GM12892 (cell line): ENCODE measurements at places on chromosomes 13 and 19.

DNA sequence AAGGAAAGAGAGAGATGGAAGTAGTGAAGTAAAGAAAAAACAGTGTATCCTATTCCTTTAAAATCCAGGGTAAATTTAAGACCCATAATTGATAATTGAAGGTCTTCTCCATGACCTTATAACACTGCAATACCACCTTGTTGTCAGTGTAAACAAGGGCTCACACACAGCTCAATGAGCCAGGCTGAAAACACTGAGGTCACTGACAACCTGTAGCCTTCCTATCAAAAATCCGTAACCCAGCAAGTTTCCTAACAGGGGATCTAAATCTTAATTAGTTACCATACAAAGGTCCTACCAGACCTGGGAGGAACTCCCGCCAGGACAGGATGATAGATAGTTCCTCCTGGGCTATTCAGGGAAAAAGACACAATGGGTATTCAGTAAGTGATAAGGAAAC, 1677.1 kb downstream of the OLFM4 start:
- no peak for DNase-seq

- no peak for DNase-seq
Measured at GRCh38 chr19:37007587-37008220, 70.5 kb upstream of the ZNF420 start.

- no peak for DNase-seq
Measured at GRCh38 chr13:99009987-99010551, 32.2 kb upstream of the DOCK9 start.

- no peak for DNase-seq
Measured at GRCh38 chr13:34695063-34695462, 247.0 kb upstream of the NBEA start.

DNA sequence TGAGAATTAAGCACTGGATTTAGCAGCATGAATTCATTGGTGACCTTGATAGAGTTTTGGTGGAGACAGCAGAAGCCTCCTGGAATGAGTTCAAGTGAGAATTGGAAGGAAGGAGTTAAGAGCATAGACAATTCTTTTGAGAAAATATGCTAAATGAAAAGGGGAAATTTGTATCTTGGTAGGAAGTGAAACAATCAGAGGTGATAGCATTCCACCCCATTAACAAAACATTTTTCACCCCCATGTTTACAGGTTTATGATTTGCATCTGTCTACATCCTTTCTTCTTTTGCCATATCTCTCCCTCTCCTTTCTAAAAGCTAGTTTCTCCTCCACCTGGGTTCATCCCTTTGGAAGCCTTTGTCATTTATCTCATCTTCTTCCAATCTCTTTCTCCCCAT, 27.5 kb downstream of the LNX2 start:
- no peak for DNase-seq

- DNase-seq: peak; percentile 65
Measured at GRCh38 chr19:42316223-42317211, 3.4 kb downstream of the TMEM145 start.

DNA sequence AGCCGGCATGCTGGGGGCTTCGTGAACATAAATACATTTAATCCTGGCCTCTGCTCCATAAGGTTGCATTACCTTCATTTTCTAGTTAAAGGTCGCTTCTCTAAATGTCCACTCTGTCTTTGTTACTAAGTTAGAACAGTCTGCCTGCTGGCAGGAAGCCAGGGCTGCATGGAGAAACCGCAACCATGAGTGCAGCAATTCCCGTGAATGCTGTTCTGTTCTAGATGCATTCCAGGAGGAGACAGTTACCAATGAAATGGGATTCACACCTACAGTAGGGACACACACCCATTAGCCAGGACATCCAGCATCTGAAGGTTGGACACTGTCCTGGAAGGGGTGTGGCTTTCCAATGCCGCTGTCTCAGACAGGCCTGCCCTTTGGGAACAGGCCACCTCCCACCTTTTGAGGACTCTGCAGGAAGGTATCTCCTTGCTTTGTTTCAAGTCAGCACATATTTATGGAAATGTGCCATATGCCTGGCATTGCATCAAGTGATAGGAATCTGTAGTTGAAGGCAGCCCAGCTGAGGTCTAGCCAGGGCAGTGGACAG, 129.7 kb downstream of the SLC7A1 start:
- no peak for DNase-seq

DNA sequence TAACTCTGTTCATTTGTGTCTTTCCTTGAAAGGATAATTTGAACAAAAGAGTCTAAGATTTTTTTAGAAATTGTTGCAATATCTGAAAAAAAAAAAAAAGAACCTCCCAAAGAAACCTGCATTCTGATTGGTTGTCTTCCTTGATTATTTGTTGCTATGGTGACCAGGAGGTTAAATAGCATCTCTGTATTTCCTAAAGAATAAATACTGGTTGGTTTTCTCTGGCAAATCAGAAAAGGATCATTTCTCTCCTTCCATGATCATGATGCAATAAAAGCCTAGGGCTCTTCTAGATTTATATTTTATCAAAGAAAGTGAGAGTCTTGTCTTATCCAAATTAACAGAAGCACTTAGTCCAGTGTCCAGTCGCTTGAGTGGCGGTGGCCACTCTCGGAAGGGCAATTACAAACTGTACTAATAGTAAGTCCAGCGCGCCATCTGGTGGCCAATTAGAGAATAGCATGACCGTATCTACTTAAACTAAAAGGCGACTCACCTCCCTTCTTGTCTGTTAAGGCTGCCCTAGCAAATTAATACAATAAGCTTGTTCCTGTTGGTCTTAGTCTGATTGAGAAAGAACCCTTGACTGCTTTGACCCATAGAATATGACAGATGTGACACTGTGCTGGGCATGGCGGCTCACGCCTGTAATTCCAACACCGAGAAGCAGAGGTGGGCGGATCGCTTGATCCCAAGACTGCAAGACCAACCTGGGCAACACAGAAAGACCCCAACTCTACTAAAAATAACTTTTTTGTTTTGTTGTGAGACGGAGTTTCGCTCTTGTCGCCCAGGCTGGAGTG, 47.0 kb upstream of the PNMA8B start:
- DNase-seq: no peak

DNA sequence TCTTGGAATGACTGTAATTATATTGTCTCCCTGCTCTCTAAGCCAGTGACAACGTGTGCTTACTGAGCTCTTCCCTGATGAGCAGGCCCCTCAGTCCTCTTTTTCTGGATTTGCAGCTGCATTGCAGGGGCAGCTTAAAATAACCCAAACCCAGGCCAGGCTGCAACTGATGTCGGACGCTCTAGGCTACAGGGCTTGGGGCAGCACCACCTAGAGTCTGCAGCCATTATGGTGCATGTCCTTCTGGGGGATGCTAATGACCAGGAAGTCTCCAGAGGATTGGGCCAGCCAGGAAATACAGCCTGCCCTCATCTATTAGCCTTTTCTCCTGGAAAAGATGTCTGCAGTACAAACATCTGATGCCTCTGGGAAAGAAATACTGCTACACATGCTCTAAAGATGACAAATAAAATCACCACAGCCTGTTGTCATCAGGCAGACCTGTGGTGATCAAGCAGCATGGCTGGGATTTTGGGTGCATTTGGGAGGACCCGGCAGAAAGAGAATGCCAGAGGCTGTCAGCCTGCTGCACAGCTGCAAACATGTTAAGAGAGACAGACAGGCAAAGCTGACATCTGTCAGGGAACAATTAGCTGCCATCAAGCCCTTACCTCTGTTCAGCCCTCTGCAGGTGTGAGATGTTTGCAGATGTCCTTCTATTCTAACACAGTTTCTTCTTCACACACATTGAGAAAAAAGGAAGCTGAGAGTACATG, 51.8 kb downstream of the CCDC70 start:
- no peak for DNase-seq
